Lung (tissue), 17 donors: ENCODE measurements at places on chromosomes 13 and 19.

DNA sequence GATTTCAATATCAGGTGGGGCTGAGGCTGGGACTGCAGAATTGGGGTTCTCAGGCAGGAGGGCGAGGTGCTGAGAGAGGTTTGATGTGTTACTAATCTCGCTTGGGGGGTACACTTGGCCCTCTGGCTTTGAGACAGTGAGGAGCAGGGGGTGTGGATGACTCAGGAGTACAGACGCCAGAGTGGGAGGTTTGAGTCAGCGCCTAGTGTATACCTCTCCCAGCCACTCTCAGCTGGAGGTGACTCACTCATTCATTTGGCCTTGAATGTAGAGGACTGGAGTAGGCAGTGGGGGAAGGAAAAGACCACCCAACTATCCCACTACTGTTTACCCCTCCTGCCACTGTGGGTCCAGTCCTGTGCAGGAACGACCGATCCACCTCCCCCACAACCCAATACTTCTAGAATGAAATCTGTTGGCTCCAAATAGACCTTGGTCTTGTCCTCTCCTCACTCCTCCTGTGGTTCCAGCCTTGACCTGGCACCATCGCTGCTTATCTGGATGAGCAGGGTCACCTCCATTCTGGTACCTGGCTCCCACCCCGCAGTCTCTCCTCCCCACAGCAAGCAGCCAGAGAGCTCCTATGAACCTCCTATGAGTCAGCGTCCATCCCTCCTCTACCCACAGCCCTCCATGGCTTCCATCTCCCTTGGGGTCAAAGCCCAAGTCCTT, 20.1 kb upstream of the ZNRF4 start:
- no peak for DNase-seq

DNA sequence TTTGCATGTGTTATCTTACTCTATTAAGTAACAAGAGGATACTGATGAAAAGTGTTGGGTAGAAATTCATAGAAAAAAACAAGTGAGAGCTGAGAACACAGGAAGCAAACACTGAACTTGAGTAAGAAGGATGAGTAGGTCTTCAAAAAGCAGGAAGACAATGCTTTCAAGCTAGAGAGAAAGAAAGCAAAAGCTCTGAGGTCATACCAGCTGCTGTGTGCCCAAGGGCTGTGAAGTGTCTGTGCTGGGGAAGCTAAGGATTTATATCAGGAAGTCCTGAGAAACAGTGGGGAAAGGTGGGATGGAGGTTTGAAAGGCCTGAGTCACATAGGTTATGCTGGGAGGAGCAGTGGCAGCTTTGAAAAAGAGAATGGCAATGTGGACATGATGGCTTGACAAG, 145.5 kb upstream of the MAB21L1 start:
- no peak for DNase-seq

GRCh38 chr13:37956536-37956935, 87.0 kb upstream of the TRPC4 start:
- DNase-seq = no peak

DNA sequence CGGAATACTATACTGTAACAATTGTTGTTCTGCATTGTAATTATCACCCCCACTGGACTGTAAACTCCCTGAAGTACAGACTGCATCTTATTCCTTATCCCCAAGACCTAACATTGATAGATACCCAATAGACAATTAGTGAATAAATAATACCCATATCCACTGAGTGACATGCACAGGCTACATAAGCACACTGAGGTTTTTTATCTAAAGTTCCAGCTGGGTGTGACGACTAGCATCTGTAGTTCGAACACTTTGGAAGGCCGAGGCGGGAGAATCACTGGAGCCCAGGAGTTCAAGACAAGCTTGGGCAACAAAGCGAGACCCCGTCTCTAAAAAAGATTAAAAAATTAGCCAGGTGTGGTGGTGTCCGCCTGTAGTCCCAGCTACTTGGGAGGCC, 2.5 kb downstream of the KPNA3 start:
- no peak for DNase-seq

- DNase-seq = peak; percentile 9
Measured at GRCh38 chr19:13689085-13689484, 75.2 kb upstream of the MRI1 start.

- DNase-seq = no peak
Measured at GRCh38 chr13:110348309-110349105, 41.4 kb downstream of the COL4A2 start.

DNA sequence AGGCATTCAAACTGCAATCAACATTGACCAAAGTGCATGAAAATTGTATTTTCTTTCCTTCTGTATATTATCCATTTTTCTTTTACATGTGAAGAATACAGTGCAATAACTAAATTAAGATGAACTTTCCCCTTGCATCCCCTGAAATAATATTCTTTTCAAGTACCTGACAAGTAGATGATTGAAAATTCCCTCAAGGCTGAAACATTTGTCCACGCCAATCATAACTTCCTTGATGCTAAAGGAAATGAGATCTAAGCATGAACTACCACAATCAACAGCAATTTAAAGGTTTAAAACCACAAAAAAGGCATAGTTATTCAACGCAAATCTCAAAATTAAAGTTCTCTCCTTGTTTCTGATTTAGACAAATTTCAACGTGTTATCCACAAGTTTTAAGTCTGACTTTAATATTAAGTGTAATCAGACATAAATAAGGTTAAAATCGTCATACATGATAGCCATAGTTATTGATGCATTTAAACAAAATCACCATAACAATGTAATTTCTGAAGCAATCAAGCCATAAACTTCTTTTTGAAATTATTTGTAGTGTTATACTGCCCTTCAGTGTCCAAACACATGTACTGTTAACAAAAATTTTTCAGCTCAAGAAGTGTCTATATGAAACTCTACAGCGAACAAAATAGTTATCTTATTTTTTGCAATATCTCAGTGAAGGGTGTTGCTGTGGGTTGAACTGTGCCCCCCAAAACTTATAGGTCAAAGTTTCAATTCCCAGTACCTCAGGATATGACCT, 169.5 kb downstream of the DCLK1 start:
- DNase-seq = no peak

DNA sequence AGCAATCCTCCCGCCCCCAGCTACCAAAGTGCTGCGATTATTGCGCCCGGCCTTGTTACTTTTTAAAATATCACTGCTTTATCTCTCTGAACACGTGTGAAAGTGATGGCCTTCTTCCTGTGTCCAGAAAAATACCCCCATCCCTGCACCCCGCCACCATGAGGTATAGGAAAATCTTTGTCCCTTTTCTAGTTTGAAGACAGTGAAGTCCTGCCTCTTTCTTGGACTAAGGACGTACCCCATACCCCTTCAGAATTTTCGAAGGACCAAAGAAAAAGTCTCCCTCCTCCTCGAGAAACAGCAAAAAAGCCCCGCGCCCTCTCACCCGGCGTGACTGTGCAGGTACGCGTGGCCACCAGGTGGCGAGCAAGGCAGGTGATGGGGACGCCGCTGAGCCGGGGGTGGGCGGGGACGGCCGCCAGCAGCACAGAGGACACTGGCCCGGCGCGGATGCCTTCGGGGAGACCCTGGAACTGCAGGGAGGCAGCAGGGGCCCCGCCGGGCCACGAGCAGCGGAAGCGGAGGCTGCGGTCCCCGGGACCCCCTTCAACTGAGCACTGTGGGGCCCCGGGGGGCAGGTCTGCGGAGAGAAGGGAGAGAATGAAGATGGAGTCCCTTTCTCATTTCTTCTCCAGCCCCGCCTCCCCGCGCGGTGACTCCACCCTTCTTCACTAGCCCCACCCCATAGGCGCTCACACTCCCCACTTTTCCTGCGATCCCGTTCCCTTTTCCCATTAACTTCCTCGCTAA, 3.2 kb downstream of the VSIG10L start:
- peak; percentile 82 for DNase-seq

GRCh38 chr13:95571941-95572340, 19.4 kb downstream of the CLDN10 start:
- DNase-seq = no peak

DNA sequence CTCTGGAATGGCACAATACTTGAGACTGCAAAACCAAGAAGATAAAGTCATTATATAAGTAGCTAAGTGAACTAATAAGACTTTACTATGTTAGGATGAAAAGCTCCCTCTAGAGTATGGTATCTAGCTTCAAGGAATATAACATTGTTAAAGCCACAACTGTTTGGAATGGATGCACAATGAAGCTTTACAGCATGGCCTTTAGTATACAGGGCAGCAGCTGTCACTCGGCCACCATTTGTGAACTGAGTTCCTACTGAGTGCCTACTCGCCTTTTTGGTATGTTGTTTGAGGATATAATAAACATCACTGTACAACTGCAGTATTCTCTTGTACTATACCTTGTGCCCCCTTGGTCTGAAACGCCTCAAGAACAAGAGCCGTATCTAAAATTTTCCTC, 6.8 kb downstream of the ALG5 start:
- no peak for DNase-seq

DNA sequence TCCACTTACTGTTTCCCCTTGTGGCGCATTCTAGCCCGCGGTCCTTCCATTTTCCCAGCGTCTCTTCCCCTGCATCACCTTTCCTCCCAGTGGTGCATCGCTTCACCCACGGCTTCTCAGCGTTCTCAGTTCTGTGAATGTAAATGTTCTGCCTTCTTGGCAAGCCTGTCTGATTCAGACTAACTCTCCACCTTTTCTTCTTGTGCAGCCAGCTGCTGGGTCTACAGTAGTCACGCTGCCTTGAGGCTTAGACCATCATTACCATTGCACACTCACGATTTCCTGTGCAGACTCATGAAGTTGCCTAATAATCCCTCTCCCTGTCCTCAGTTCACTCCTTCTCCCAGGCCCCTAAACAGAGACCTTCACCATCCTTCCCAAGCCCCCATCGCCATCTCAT, 75.0 kb downstream of the DHRS12 start:
- DNase-seq = no peak

DNA sequence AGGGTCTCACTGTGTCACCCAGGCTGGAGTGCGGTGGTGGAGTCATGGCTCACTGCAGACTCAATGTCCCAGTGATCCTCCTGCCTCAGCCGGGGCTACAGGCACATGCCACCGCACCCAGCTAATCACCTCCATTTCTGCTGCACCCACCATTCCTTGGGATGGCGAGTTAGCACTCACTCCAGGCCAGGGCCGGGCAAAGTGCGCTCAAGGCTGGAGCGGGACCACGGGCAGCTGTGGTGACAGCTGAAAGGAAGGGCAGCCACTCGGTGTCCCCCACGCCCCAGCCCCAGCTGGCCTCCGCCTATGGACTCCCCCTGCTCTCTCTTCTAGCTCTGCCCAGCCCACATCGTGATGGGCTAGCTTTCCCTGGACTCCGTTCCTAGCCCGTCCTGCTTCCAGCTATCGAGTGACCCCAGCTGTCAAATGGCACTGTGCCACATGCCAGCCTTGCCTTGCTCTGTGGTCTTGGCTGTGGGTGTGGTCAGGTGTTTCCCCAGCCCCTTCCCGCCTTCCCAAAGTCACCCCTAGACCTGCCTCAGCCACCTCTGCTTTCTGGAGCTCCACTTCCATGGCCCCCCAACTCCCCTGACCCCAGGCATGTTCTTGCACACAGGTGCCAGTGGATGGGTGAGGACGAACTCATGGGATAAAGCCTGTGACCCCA, 4.1 kb downstream of the MICOS13 start:
- no peak for DNase-seq

GRCh38 chr13:33999811-34000605, 182.1 kb downstream of the RFC3 start:
- DNase-seq = no peak

DNA sequence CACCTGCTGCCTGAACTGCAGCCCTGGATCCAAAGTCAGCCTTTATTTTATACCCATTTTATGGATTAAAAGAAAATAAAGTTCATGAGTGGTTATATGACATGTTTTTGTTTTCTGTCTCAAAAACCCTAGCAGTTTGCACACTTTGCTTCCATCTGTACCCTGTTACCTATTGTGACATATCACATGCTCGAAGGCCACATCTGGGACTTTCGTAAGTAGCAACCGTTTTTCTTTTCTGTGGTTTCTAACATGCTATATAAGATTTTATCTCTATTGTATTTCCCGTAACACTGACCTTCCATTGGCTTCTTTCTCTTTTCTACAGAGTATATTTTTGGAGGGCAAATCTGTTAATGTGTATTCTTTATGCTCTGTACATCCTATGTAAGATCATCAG, 1007.2 kb downstream of the PCDH9 start:
- no peak for DNase-seq

DNA sequence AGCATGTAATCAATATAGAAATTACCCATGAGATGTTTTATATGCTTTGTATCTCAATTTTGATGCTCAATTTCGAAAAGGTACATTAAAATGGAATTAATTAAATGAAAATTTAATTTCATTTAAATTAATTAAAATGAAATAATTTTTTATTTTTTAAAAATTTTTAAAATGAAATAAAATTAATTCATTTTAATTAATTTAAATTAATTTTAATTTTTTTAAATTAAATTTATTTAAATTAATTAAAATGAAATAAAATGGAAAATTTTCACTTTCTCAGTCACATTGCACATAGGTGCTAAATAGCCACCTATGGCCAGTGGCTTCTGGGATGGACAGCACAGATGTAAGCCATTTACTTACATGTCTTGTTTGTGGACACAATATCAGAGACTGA, 4.2 kb upstream of the SULT2B1 start:
- DNase-seq = no peak

DNA sequence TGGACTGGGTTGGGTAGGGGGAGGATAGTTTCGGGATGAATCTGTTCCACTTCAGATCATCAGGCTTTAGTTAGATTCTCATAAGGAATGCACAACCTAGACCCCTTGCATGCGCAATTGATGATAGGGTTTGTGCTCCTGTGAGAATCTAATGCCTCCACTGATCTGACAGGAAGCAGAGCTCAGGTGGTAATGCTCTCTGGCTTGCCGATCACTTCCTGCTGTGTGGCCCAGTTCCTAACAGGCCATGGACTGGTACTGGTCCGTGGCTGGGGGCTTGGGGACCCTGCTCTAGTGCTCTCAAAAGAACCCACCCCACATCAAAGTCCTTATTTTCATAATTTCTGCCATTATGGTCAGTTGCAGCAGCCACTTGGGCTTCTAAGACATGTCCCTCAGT, 30.1 kb downstream of the DNAJC3 start:
- no peak for DNase-seq

DNA sequence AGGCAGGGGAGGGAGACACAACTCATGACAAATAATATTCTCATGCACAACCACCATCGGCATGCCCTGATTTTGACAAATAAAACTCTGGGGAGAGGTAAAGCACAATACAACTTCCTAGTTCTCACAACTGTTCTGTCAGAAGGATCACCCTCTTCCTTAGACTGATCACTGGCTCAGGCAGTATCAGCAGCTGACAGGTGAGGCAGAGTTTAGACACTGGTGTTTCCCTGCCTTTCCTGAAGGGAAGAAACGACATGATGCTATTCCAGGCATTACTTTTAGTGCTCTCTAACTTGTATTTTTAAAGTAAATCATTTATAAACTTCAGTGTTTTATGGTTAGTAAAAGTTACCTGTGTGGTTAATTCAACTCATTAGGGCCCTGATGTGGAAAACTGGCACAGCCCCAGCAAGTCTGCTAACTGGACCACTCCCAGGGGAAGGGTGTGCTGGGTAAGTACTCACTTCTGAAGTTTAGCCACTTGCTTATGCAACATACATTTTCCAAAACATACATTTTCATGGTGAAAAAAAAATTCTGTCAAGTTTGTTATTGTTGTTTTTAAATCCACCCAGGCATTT, 82.8 kb downstream of the CRYL1 start:
- no peak for DNase-seq

- peak; percentile 9 for DNase-seq
Measured at GRCh38 chr13:89783221-89783755, 1564.2 kb upstream of the MIR17HG start.
